Activated CD8-positive, alpha-beta T cell treated with anti-CD3 and anti-CD28 coated beads for 36 hours (primary cell): ENCODE measurements at places on chromosomes 2 and 18.

DNA sequence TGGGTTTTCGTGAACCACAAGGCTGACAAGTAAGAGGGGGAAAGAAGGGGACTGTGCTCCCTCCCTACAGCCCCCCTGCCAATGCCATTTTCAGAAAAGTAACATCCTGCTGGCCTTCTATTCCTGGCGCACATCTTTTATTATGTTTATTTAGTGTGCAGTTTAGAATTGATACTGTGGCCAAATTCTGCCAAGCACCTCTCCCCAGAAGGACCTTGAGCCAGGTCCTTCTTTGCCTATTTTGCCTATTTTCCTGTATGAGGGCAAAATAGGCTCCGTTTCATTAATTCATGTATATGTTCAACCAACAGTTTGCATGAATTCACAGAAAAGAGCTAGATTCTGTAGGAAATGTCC lies 136.0 kb downstream of the MYO3B start:
- DNase-seq: no peak

DNA sequence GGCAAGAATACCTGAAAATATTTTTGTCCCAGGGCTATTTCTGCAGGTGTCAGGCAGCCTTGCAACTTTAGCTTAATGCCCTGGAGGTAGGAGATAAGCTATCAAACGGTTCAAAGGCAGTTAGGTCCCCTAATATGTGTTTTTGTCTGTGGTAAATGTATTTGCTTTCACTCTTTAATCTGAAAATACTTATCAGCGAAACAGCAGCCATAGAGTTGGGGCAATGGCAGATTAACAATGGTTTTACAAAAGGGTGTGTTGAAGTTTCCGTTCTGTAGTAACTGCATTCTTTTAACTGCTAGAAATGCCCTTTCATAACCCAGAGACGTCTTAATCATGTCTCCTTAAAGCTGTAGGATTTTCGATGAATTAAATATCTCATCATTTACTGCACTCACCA lies 265.0 kb upstream of the TRIB2 start:
- DNase-seq: no peak

GRCh38 chr2:113119111-113119510 lies 8.3 kb upstream of the IL1RN start:
- no peak for DNase-seq

GRCh38 chr2:206031162-206031784 lies 54.7 kb downstream of the INO80D start:
- DNase-seq: peak; percentile 13

GRCh38 chr18:12064086-12064763 lies 29.4 kb upstream of the ANKRD62 start:
- DNase-seq: no peak
